ENCODE measurements at places on chromosomes 12 and 14.

DNA sequence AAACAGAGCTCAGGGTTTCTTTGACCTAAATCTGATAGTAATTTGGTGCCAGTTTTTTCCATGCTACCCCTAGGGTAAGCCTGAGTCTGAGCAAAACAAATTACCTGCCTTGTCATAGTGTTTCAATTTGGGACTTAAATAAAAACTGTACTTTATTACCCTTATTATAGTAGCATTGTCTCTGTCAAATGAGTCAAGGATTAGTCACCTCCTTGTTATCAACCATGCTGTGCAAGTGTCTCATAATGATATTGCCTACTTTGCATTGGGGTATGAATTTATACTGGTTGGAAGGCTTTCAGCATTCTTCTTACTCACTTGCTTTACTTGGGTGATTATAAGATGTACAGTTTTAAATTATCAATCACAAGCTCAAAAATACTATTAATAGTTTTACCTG, 380.0 kb downstream of the LRFN5 start:
- DNase-seq, result no peak

- DNase-seq, result no peak
Observed at GRCh38 chr12:101604132-101604531, 9.4 kb downstream of the MYBPC1 start.

DNA sequence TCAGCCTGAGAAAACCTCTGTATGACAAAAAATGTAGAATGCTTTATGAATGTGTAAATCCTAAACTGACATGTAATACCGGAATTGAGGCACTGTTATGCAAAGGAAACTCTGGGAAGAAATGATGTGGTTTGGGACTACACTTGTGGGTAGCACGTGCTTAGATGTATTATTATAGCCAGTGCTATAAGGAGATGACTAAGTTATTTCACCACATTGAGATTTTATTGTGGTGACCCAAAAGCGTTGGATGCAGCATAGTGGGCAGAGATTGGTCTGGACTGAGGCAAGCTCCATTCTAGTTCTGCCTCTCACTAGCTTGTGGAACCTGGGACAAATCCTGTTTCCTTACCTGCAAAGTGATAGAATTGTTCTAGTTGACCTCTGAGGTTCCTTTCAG, 172.2 kb downstream of the SNAPC1 start:
- DNase-seq, result no peak

DNA sequence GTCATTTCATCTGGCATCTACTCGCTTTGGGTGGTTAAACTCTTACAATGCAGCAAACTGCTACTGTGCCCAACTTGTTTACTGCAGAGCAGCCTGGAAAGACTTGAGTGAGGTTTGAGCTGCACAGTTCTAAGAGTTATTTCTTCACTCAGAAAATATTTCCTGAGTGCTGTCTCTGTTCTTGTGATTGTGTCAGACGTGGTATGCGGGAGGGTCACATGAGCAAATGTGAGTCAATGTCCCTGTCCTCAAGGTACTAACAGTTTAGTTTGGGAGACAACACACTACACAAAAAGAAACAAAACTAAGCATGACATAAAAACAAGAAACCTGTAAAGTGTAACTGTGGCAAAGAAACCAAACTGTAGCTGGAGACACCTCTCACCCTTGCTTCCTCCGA, 32.4 kb downstream of the FLVCR2 start:
- DNase-seq, result no peak

GRCh38 chr14:56297449-56297848, 179.2 kb downstream of the PELI2 start:
- no peak for DNase-seq

DNA sequence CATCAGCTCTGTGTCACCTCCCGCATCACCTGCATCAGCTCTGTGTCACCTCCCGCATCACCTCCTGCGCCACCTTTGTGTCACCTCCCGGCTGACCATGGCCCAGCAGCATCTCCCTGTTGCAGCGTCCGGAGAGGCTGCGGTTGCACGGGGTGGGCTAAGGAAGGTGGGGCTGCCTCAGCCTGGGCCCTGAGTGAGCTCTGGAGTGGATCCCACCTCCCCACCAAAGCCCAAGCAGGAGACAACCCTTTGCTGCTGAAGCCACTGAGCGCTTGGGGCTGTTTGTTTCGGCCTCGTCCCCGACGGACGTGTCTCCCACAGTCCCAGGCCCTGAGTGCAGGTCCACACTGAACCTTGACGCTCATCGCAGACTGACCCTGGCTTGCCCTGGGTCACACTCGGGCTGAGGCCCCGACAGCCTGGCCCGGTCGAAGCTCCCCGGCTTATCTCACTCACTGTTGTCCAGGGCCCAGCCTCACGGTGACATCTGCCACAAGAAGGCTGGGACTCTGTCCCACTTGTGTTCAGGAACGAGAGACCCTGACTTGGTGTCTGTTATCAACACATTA, 12.2 kb downstream of the TMEM121 start:
- no peak for DNase-seq

DNA sequence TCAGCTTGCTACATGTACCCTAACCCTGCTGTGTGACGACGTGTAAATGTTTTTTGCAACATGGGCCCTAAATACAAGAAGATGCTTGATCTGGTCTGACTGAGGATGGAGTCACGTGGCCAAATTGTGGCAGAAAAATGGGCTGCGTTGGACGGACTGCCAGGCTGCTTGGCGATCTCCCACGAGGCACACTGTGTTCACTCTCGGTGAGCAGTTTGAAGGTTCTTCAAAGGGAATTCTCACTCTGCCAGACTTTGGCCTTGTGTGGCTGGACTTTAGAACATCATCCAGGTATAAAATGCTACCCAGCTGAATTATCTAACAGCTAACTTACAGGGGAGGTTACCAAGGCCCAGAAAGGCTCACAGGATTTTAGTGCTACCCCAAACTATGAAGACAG, 85.1 kb downstream of the KDM2B start:
- no peak for DNase-seq

DNA sequence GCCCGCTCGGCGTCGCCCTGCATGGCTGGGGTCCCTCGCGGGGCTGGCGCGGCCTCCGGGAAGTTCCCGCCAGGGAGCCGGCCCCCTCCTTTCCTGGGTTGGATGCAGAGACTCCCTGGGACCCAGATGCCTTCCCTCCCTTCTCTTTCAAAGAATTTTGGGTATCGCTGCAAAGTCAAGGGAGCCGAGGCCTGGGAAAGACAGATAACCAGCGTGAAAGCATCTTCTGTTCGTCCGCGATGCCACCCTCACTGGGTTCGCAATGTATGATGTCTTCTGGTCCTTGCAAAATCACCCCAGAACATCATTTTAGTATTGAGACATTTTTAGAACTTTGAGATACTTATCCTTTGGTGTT, 451 bp downstream of the IRAK3 start:
- DNase-seq, result no peak

GRCh38 chr14:64541972-64542835, 1.7 kb downstream of the HSPA2 start:
- no peak for DNase-seq

DNA sequence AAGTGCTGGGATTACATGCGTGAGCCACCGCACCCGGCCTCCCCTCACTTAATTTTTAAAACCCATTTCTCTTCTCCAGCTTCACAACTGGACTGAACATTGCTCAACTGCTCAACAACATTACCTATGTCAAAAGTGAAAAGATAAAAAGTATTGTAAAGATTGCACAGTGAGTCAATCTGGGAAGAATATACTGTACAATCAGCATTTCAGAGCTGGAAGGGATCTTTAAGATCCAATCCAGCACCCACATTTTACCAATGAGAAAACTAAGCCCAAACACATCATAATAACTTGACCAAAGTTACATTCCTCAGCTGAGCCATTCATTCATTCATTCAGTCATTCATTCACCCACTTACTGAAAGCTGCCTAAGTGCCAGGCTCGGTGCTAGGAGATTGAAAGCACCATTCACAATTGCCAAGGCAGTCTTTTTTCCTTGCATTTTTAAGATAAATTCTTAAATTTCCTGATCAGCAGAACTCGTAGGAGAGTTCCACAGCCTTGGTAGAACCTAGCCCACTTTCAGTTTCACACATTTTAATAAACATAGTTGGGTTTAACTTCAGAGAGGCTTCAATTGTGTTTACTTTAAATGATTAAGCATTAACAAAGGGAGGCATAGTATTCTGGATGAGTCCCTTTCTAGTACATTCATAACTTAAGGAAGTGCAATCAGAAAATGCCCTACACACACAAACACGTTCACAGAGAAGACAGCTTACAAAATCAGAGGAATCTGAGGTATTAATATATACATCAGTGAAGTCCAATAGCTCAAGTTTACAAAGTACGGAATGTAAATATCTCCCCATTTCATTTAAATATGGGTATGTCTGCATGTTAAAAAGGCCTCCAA, 3.0 kb downstream of the GALNT4 start:
- DNase-seq, result no peak

DNA sequence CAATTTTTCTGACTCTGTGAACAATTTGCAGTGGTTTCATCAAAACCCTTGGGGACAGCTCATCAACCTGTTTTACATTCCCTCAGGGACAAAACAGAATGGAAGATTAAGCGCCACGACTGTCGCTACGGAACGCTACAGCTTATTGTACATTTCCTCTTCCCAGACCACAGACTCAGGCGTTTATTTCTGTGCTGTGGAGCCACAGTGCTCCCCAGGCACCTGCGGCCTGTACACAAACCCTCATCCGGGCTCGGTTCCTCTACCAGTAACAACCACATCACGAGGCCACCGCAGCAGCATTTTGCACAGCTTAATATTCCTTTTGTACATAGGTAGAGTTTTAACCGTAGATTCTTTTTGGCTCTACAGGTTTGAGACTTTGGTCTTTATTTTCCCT, 397.4 kb upstream of the OR4E1 start:
- peak; percentile 36 for DNase-seq

All from activated gamma-delta T cell treated with anti-CD3 and anti-CD28 coated beads, Interleukin-2, amount 50 U/mL, for 16 hours (primary cell).